ENCODE measurements at places on chromosomes 13 and 19.

GRCh38 chr19:53518121-53518520, 19.8 kb upstream of the ZNF331 start:
- DNase-seq = no peak

DNA sequence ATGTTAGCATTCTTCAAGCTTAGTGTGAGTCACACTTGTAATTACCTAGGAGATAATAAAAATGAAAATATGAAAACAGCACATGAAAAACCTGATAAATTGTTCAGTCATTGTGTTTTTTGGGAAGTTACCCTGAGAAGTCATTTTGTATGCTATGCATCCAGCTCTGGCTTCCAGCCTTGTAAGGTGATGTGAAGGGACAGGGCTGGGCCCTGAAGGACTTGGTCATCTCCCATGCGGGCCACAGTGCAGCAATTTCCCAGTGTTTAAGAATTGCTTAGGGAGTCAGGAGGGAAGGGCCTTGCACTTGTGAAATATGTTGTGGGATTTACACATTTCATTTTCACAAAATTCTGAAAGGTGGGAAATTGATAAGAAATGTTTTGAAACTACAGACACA, 41.3 kb downstream of the ARHGEF7 start:
- no peak for DNase-seq

DNA sequence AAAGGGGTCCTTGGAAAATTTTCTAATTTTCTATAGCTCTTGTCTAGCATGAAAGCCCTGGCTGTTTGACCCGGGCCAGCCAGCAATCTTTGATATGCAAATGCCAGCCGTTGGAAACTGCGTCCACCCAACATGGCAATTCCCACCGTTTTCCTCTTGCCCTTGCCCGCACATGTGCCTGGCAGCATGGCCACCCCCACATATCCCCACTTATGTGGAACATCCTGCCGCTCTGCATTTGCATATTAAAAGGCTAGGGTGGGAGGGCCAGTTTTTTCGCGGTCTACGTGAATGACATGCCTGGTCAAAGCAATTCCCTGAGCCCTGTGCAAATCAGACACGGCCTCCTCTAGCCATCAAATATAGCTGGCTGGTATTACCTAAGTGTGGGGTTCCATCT, 110.3 kb upstream of the TDRD3 start:
- DNase-seq = no peak

- peak; percentile 62 for DNase-seq
Measured at GRCh38 chr19:47427241-47428176, 8.2 kb upstream of the MEIS3 start.

DNA sequence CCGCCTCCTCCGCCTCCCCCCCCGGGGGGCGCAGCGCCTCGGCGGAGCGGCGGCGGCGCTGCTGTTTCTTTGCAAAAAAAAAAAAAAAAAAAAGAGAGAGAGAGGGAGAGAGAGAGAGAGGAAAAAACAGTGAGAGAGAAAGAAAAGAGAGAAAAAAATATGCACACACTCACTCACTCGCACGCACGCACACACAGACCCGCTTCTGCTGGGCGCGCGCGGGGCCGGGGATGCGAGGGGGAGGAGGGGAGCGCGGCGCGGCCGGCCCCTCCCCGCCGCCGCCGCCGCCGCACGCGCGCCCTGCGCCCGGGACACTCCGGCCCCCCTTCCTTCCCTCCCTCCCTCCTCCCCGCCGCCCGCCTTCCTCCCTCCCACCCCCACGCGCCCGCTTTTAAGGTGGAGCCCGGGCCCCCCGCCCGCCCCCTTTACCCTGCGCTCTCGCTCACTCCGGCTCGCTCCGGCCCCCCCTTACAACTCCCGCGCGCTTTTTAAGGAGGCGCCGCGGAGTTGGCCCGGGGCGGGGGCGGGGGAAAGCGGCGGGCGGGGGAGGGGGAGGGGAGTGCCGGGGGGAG, at the start of gene SAMD1:
Gene SAMD1 (minus strand): TSS at position 243 of the 572 bp plus-strand sequence.
- DNase-seq = peak; percentile 91

- peak; percentile 38 for DNase-seq
Measured at GRCh38 chr19:10074153-10074552, 12.0 kb upstream of the SHFL start.
